HFFc6 (cell line): ENCODE measurements at places on chromosomes 13 and 19. TPM values are rescaled to one million over a fixed set of nuclear protein-coding genes. Genes with fewer than 3 reads are reported as not detected.

The ATP8A2 gene
- total RNA-seq = not detected in 3 replicates

DNA sequence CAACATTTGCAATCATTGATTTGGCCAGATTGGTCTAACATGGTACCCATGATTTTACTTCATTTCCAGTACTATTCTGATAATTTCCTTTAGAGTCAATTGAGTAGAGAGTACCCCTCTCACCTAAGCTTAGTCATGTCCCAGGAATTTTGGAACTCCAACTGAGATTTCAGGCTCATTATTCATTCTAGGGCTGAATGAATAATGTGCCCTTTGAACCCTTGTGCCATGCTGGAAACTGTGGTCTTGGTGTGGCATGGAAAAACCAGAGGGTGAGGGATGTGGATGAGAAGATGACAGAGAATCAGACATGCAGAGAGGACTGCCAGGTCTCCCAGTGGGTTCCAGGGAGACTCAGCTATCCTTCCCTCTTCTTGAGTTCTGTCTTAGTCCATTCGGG, 30.2 kb downstream of the ITM2B start:
- peaks cover 34% of the 10 kb centered on the region for H3K36me3 ChIP-seq
- no peak overlapping the region for H3K4me3 ChIP-seq
- peaks cover 2% of the 10 kb centered on the region; the same call in 1 of the 2 replicates for H3K27me3 ChIP-seq
- no peak for DNase-seq
- no peak overlapping the region for H3K27ac ChIP-seq
- H3K4me1 ChIP-seq = peaks cover 35% of the 10 kb centered on the region

- H3K4me3 ChIP-seq = peak overlapping the region; percentile 72
- DNase-seq = no peak
- H3K27me3 ChIP-seq = no peaks in the 10 kb centered on the region; the same call in none of the 2 replicates
- no peaks in the 10 kb centered on the region for H3K36me3 ChIP-seq
- H3K4me1 ChIP-seq = peaks cover 21% of the 10 kb centered on the region
Measured at GRCh38 chr13:33797622-33798021, 20.3 kb upstream of the RFC3 start.

- no peak for DNase-seq
- peaks cover 17% of the 10 kb centered on the region for H3K27me3 ChIP-seq
- no peaks in the 10 kb centered on the region for H3K4me1 ChIP-seq
- H3K36me3 ChIP-seq = peaks cover 19% of the 10 kb centered on the region
Measured at GRCh38 chr19:3784607-3785450, 1.4 kb downstream of the MATK start.
